Astrocyte of the hippocampus (primary cell): ENCODE measurements at places on chromosomes 5 and 9.

DNA sequence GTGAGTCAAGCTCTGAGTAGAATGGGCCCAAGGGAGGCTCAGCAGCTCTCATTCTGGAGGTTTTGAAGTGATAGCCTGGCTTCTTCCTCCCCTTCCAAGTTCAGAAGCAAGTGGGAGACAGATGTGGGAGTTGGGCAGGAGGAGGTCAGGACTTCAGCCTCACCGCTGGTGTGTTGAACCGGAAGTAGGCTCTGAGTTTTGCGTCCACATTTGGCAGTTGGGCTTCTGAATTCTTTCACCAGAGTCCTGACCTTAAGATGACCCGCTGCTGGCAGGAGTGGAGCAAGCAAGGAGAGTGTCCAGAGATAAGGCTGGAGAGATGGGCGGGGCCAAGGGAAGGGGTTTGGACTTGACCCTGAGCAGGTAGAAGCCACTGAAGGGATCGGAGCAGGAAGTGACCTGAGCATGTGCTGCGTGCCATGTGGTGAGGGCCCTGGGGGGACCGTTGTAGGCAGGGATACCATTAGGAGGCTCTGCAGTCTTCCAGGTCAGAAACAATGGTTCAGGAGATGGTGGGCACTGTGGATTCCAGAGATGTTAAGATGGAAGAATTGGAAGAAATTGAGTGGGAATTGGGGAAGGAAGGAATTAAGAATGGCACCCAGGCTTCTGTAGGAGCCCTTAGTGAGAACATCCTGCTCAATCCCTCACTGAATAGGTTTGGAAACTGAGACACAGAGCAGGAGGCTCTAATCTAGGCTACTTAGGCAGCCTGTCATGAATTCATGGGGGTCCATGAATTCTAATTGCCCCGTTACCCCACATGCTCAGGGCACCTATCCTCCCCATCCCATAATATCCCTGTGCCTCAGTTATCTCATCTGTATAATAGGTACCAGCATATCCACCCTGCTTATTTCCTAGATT is 25.9 kb downstream of the GALNT12 start:
- DNase-seq, result no peak

GRCh38 chr5:10778179-10778910 is 17.3 kb upstream of the DAP start:
- no peak for DNase-seq

GRCh38 chr5:66475731-66476130 is 120.5 kb upstream of the MAST4 start:
- no peak for DNase-seq

- no peak for DNase-seq
Measured at GRCh38 chr5:149126906-149127305, 14.4 kb upstream of the ABLIM3 start.

DNA sequence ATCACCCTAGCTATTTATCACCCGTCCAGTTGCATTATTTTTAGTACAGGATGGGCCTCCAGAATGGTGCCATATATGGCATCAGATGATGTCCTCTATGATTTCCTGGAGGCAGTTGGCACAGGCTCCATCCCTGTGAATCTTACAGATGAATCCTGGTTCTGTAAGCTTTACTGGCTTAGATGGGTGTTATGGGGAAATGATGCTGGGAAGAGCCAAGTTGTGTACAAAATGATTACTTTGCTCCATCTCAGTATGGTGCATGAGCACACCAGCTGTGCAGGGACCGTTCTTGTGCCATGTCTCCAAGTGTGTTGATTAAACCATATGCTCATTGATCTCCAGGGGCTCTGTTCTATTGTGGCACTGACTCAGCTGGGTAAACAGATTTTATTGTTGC is 755.7 kb downstream of the TLR4 start:
- DNase-seq, result no peak

DNA sequence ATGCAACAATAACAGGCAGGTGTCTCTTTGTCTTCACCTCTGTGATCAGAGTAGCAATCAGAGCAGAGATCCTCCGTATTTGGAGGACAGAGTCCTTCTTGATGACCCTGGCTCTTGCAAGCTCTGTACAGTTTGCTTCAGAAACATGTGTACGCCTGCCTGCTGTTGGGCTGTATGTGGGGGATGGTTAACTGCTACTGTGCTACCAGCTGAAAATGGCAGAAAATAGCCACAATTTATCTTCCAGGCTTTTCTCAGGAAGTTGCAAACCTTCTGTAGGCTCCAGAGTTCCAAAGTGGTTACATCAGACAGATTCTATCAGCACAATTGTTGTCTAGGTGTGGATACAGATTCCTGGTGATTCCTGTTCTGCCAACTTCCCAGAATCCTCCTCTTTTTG is 35.5 kb downstream of the DDX46 start:
- peak; percentile 15 for DNase-seq

DNA sequence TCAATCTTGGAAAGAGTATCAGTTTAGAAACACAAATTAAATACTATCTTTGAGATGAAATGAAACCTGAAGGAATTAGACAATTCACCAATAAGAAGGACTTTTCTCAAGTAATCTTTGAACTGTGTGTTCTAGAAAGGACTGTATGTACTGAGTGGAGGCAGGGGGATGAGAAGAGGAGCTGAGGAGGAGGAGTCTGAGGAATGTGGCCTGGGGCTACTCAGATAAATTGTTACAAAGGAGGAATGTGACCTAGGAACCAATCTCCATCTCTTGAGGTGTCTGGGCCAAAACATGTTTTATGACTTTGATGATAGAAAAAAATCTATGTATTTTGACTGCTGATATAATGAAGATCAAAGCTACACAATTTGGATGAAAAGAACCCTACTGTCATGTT is 124.3 kb upstream of the ANKRD55 start:
- DNase-seq, result no peak

DNA sequence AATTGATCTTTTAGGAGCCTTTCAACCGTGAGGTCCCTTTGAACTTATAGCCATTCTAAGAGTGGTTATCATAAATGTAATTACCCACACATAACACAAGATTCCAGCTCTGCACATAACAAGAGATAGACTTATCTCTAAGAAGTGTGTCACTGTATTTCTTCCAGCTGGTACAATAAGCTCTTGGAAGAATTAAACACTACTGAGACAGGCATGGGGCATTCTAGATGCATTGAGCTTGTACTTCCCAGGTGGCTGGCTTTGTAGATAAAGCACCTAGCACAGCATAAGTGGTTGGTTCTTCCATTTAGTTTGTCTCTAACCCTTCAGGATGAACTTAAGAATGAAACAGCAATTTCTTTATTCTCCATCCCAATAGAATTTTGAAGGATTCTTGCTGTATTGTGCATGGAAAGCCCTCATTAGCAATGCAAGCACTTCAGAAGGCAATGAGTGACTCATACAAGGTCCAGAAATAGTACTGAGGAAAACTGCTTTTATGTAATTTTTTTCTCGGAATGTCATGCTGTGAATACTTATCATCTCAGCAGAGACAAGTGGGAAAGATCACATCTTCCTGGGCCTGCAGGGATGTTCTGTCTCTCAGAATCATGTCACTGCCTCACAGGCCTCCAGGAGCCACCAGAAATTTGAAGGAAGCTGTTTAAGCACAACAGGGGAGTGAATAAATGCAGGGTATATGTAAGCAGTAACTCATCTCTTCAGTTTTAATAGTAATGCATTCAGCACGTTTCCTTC is 91.1 kb upstream of the CD180 start:
- DNase-seq, result peak; percentile 69

DNA sequence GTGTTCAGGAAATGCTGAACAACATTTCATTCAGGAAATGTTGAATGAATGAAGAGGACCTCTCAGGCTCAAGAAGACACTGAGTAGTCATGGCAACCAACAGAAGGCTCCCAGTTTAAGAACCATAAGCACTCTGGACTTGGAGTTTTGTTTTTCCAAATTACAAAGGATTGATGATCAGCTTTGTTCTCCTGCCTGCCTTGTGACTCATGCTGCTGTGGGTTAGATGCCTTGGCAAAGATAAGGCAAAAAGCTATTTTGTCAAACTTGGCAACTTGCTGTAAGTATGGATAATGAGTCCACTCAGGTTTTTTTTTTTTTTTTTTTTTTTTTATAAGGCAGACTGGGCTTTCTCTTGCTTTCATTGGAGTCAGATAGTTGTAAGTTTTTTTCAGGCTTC is 365.0 kb downstream of the TMEM232 start:
- peak; percentile 84 for DNase-seq

DNA sequence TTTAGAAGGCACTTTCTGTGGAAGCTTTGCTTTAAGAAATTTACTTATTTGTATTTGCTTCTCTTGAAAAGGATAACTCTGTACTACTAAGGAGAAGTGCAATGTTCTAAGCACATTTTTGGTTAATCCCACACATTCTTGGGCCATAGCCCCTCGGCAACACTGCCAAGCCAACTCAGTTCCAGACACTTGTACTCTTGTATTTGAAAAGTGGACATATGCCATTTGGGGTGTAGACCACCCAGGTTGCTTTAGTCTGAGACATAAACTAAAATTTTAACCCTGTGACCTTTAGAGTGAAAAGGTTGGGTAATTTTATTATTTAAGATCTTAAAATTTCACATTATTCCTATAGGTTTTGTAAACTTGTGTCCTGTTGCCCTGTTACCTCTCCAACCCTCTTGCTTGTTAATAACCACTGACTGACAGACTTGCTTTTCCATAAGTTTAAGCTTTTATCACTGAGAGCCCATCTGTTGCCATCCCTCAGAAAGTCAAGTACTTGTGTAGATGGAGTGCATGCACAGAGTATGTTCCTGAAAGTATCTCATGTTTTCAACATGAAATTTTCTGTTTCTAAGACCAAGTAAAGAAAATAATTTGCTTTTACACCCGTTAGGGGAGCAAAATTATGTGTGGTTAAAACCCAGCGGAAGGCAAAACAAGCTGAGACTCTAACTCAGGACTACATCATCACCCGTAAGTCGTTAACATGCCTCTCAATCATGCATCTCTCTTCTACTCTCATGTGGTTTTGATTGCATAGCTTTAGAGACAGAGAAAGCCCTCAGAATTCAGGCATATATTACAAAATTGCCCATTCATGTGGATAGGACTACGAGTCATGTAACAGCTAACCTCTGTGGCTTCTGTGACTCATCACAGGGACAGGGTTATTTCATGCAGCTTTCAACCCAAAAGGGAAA is 117.3 kb downstream of the GDNF start:
- peak; percentile 97 for DNase-seq

- no peak for DNase-seq
Measured at GRCh38 chr5:69006030-69006429, 87.8 kb upstream of the SLC30A5 start.

GRCh38 chr5:39423331-39423751 is 1.4 kb downstream of the DAB2 start:
- peak; percentile 38 for DNase-seq
